ENCODE measurements at places on chromosomes 2 and 18.

GRCh38 chr2:219668316-219668715 is 40.9 kb downstream of the SLC4A3 start:
- DNase-seq = no peak

GRCh38 chr2:205877496-205877895 is 195.2 kb downstream of the NRP2 start:
- no peak for DNase-seq

DNA sequence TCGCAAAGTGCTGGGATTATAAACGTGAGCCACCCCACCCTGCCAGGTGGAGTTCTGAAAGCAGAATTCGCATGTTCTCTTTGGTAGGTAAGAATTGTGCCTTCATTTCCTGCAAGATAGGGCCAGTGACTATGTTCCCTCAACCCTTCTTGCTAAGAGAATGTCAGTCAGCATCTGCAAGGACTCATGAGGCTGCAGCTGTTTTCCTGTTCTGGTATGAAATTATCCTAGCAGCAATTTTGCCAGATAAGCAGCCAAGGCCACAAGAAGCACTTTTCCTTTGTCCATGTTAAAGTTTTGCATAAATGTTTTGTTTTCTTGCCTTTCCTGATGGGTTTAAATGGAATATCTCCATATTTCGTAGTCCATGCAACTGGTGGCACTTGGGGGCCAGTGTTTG is 6.8 kb upstream of the ARHGAP28 start:
- DNase-seq = no peak

- DNase-seq = no peak
These were observed 42.7 kb upstream of the ALPP start for GRCh38 chr2:232335859-232336215.

DNA sequence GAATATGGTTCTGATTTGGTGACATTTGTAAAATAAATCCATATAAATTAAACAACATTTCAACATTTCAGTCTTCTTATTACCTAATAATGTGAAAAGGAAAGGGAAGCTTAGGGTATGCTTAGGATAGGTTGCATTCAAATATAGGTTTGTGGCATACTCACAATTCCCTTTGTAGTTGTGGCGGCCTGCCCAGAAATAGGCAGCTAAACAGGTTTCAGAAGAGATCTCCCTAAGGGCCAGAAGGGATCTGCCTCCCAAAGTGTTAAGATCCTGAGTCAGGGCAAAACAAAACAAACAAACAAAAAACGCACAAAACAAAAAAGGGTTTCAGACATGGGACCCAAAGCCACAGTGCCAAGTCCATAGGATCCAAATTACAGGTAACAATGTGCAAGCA is 41.4 kb upstream of the TCF7L1 start:
- DNase-seq = no peak

DNA sequence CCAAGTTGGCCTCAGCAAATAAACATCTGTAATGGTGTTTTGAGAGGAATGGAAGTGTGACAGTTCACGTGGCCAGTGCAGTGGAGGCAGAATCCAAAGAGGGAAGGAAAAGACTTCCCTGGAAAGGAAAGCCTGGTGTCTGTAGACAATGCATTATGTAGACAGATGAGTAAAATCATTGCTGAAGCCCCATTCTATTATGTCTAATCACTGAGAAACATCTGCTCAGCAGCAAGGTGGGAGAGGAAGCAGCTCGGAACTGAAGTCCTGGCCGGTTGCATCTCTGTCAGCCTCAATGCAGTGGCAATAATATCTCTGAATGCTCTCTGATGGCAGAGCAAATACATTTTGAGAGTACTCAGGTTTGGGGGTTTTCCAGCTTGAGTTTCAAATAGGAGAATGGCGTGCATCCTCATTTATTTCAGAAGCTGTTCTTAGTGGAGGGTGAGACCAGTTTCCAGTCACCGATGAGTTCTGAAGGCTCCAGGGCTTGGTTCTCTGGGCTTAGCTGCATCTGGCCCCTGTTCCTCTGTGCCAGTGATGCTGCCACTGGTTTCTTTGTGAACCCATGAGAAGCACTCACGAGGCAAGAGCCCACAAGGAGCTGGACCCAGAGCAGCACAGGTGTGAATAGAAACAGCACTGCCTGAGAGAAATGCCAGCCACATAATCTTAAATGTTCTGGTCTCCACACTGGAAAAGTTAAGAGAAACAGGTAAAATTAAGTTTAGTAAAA is 63.3 kb downstream of the RPIA start:
- DNase-seq = no peak

- DNase-seq = no peak
These were observed 57.6 kb upstream of the STK17B start for GRCh38 chr2:196229013-196229412.

- no peak for DNase-seq
These were observed 9.5 kb downstream of the SESTD1 start for GRCh38 chr2:179255129-179255528.

DNA sequence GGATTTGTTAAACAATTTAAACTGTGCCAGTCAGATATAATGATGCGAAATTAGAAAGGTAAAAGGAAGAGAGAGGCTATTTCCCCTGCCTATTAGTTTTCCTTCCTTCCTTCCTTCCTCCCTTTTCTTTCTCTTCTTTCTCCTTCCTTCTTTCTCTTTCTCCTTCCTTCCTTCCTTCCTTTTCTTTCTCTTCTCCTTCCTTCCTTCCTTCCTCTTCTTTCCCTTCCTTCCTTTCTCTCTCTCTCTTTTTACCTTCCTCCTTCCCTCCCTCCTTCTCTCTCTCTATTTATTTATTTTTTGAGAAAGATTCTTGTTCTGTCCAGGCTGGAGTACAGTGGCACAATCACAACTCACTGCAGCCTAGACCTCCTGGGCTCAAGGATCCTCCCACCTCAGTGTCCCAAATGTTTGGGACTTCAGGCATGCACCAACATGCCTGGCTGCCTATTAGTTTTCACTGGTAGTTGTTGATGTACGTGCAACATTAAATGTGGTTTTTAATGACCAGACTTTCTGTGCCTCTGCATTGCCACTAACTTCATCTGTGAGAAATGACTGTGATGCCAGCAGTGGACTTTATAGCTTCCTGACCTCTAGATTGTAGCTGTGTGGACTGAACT is 48.7 kb upstream of the NFE2L2 start:
- DNase-seq = no peak

- no peak for DNase-seq
These were observed 71.7 kb downstream of the HS1BP3 start for GRCh38 chr2:20578895-20579825.

DNA sequence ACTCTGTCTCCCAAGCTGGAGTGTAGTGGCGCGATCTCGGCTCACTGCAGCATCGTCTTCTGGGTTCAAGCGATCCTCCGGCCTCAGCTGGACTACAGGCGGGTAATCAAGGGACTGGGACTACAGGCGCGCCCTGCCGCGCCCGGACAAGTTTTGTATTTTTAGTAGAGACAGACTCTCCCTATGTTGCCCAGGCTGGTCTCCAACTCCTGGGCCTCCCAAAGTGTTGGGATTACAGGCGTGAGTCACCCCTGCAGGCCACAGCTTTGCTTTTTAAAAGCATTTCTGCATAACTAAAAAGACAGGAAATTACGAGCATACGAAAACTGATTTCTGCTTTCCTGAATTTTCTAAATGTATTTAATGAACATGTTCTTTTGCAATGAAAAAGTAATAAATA is 916 bp upstream of the OSBPL1A start:
- no peak for DNase-seq

DNA sequence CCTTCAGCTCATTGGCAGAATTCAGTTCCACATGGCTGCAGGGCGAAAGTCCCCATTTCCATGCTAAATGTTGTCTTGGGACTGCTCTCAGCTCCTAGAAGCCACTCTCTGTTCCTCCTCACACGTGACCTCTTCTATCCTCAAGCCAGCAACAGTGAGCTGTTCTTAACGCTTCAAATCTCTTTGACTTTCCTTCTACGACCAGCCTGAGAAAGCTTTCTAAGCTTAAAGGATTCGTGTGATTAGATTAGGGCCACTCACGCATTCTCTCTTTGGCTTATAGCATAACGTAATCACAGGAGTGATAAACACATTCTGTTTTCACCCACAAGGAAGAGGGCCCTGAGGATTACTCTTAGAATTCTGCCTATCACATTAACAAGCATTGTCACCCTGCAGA is 29.8 kb upstream of the LAMA1 start:
- DNase-seq = no peak

DNA sequence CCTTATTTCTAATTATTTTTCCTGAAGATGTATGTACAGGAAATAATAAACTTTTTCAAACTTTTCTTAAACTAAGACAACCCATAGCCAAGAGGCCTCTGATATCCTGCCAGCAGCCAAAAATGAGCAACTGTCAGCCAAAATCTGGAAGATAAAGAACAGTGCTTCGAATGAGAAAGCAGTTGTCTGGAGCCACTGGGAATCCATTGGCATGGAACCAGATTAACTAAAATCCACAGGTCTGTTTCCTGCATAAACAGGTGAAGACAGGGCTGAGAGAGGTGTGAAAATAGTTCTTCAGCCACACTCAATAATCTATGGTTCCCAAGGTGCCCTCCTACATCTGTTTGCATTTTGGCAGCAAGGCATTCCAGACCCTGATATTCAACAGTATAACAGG is 1076.7 kb upstream of the PIK3C3 start:
- DNase-seq = no peak

- DNase-seq = no peak
These were observed 125.9 kb downstream of the PLA2R1 start for GRCh38 chr2:159936471-159936870.

DNA sequence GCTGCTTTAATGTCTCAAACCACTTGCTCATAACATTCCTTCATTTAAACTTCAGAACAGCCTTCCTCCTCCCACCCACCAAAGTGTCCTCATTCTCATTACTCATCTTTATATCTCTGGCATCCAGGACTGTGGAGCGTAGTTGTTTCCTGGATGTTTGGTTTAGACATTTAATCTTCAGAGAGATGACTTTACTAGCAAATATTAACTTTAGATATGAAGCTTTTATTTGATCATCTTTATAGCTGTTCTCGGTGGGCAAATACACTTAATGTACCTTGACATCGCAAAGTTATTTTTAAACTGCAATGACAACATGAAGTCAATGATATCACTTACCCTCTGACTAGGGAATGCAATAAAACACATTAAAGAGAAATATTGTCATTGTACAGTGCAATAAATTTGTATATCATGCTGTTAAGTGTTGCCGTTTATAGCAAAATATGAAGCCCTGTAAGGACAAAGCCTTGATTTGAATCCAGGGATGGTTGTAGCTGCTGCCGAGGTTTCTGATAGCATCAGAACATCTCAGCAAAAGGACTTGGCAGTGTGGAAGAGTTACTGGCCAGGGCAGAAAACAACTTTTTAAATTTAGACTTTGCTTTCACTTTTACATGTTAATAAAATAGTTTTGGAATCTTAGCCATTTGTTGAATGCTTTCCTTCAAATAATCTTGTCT is 4.6 kb upstream of the LAMA3 start:
- no peak for DNase-seq

DNA sequence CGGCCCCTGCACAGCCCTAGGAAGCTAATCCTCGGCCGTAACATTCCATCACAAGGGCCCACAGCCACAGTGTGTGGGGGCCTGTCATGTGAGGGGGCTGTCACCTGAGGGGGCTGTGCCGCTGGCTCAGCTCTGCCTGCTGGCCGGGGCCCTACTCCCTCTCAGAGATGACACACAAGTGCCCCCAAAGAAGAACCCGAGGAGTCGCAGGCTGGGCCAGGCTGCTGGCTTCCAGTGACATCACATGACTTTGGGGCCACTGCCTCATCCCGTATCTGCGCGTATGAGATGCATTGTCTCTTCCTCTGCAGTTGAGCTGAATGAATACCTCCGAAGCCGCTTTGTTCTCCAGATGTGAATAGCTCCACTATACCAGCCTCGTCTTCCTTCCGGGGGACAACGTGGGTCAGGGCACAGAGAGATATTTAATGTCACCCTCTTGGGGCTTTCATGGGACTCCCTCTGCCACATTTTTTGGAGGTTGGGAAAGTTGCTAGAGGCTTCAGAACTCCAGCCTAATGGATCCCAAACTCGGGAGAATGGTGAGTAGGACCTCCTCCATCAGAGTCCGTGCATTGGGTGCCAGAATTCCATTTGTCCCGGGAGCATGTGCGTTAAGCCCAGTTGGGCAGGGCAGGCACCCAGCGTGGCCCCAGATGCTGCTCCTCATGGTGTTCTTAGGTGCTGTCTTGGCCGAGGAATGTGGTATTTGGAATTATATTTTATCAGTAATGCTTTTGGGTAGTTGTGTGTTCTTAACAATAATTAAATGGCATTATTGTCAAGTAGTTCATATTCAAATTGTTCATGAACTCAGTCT is at the start of gene CNDP1:
Gene CNDP1, plus strand, starts transcription at position 351 of the 820 bp plus-strand sequence. Its CDS starts 168 bp downstream, at position 519.
- DNase-seq = no peak

GRCh38 chr2:64632835-64633819 is 20.6 kb downstream of the SERTAD2 start:
- DNase-seq = no peak

DNA sequence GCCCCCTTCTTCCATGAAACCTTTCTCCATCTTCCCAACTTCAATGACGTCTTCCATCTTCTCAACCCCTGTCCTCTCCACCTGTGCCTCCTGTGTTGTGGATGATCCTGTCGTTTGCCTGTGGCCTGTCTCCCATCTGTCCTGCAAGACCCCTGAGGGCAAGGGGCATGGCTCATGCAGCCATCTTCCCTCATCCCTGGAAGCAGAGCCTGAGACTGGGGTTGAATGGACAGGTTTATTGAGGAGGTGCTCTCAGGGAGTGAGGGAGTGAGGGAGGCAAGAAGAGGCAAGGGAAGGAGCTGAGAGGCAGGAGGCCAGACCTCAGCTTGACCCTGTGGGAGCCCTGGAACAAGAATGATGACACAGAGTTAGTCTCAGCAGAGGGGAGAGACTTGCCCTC is 7.3 kb downstream of the SPATA3 start:
- no peak for DNase-seq

DNA sequence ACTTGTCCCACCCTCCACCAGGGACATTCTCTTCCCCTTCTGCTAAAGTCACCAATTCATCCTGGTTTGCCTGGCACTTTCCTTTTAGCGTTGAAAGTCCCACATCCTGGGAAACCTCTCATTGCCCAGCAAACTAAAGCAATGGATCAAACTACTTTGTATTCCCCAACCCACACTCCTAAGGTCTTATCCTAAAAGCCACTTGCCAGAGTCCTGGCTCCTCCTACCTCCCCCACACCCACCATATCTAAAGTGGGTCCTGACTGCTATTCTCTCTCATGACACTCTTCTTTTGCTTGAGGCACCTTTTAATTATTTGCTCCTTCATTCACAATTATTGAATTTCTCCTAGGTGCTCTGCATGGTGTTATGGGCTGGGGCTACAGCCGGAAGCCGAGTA is 40.6 kb downstream of the GKN2 start:
- no peak for DNase-seq
